CD4-positive, alpha-beta T cell treated with Interleukin-15 for 1 hour (primary cell): ENCODE measurements at places on chromosomes 2 and 18.

DNA sequence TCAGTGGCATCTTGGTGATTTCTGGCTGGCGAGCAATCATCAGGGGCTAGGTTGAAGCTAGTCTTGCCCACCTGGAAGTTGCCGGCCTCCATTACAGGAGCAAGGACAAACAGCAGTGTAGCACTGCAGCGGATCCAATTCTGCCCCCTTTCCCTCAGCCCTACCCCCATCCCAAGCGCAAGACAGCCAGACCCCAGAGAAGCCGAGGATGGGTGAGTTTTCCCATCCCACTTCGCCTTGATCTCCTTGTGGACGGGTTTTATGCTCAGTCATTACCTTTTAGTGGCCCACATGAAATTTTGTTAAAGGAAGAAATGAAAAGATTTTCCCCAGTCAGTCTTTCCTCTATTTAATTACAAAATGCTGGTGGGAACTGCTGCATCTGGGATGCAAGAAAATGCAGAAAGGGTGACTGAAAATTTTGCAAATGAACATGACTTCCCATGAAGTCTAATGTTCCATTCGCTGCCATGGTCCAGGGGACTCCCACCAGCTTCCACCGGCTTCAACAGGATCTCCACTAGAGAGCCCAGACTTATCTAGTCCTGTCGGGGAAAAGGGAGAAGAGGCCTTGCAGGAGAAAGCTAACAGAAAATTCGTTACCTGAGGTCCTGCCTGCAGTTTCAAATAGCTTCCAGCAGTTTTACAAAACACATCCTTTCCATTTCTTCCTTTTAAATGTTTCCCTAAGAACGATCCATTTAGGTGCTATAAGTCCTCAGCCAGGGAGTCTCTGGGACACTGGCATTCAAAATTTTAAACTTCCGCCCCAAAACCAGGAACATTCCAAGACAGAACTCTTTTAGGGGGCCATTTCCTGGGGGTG, 1.9 kb upstream of the HOXD9 start:
- DNase-seq = no peak

- DNase-seq = no peak
Observed at GRCh38 chr2:45796500-45796899, 145.0 kb downstream of the PRKCE start.

DNA sequence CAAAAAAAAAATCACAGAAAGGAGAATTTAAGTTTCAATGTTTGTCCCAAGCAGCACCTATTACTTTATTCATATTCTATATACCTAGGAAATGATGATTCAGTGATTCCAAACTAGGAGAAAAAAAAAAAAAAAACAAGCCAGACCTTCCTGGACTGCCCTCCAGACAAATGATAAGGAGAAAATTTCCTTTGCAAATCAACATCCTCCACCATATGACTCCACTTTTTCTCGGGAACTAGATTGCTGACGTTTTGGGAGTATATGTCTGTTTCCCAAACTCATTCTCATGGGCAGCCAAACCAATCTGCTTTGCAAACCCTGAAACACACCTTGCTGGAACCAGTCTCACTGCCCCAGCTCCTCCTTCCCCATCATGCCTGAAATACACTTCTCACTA, 16.8 kb downstream of the AP1S3 start:
- no peak for DNase-seq

- DNase-seq = no peak
Observed at GRCh38 chr2:71672826-71673795, 219.8 kb downstream of the DYSF start.

GRCh38 chr2:222442665-222443064, 18.3 kb downstream of the SGPP2 start:
- DNase-seq = no peak

- DNase-seq = no peak
Observed at GRCh38 chr2:203361495-203361894, 33.3 kb downstream of the ABI2 start.

GRCh38 chr2:174605687-174606086, 8.1 kb upstream of the WIPF1 start:
- no peak for DNase-seq

- DNase-seq = no peak
Observed at GRCh38 chr2:79275197-79275596, 115.6 kb upstream of the REG3A start.

DNA sequence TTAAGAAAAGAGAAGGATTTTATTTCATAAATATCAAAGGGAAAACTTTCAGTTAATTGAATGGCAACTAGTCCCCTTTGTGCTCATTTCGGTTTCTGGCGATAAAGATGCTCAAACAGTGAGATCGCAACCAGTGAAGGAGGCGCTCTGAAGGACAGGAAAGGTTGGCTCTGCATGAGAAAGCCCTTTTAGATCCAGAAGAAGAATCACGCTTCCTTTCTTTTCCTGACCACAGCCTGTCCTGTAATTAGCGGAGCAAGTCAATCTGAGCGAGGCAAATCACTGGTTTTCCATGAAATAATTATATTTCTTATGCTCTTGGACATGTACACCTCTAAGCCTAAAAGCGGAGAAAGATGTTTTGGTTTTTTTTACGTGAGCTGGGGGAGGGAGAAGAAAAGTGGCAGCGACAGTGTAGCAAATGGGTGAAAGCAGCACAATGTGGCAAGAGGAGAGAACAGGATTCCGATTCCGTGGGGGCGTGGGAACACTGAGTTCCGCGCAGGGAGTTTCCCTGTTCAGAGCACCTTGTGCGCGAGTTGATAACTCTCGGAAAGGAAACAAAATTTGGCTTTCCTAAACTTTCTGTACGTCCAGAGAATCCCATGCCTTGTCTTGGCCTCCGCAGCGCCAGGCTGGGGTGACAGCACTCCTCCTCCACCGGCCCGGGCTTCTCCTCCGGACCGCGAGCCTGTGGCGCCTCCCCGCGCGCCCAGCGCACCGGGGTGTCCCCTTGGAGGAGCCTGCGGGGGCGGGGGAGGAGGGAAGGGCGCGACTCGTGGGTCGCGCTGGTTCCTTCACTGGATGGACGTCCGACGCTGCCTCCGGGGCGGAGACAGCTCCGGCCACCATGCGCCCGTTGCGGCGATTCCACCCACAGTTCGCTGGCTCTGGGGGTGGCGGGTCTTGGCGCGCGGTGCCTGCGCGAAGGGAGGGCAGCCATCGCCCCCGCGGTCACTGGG, 620 bp upstream of the SLC9A2 start:
- DNase-seq = no peak

GRCh38 chr2:181042706-181043105, 62.3 kb downstream of the UBE2E3 start:
- no peak for DNase-seq

GRCh38 chr2:37642907-37643729, 28.3 kb downstream of the CDC42EP3 start:
- no peak for DNase-seq

- DNase-seq = no peak
Observed at GRCh38 chr2:132671151-132671835, 1.3 kb upstream of the LYPD1 start.

DNA sequence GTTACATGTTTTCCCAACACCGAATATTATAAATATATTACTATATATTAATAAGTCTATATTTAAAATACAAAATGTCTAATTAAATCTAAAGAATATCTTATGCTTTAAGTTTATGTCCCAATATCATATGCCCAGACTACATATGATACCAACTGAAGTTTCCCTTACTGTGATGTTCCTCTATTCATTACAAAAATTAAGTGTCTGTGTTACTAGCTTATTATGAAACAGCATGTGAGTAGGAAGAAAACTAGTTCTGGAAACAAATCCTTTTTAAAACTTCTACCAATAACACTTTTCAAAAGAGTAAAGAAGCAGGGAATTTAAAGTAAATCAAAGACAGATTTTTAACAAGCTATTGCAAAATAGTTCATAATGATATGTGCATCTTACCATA, 17.8 kb downstream of the HNRNPLL start:
- no peak for DNase-seq

- DNase-seq = no peak
Observed at GRCh38 chr2:103942199-103942598, 911.7 kb upstream of the POU3F3 start.

GRCh38 chr18:48544661-48545415, 6.0 kb downstream of the CTIF start:
- DNase-seq = no peak

GRCh38 chr18:50969448-50969847, 1.6 kb downstream of the ELAC1 start:
- DNase-seq = no peak

- DNase-seq = no peak
Observed at GRCh38 chr2:235992024-235992423, 176.2 kb downstream of the GBX2 start.

- no peak for DNase-seq
Observed at GRCh38 chr2:169978402-169979017, 151.3 kb downstream of the UBR3 start.

- no peak for DNase-seq
Observed at GRCh38 chr18:38198526-38198925, 632.9 kb upstream of the CELF4 start.

DNA sequence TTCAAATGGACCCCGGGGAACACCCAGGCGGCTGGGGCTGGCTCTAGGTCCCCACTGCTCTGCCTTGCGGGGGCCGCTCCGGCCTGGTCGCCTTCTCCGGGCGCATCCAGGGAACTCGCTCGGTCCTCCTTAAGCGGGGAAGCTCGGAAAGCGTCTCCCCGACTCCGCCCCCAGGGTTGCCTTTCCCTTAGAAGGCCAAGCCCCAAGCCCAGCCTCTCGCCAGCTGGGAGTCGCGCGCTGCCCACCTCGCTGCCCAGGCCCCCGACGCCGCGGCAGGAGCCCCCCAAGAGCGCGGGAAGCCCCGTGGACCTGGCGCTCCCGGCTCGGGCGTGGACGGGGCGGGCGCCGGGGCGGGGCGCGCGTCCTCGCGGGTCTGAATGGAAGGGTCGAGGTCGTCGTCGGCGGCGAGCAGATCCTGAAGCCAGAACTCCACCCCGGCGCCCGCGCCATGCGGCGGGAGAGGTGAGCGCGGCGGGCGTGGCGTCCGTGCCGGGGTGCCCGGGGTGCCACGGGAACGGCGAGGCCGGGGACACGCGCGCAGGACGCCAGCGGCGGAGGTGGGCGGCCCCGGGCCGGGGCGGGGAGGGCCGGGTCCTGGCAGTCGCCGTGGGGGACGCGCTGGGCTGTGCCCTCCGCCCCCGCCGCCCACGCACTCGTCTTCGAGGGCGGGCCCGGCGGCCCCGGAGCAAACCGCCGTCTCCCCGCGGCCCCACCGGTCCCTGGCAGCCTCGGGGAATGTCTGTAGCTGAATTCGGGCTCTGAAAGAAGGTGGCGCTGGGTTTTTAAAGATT, at the start of gene BOK:
Gene BOK (plus strand): TSS at position 214 of the 791 bp plus-strand sequence. CDS start 739 bp downstream, outside the sequence.
- DNase-seq = peak; percentile 10

GRCh38 chr2:10415048-10415447, 33.1 kb downstream of the ODC1 start:
- DNase-seq = no peak

GRCh38 chr18:76488190-76488589, 6.9 kb downstream of the ZNF516 start:
- no peak for DNase-seq

- no peak for DNase-seq
Observed at GRCh38 chr18:79818631-79819030, 20.9 kb downstream of the KCNG2 start.
